ENCODE measurements at places on chromosomes 6 and 20. TPM values are rescaled to one million over a fixed set of nuclear protein-coding genes. Genes with fewer than 3 reads are reported as not detected.

The PDE10A gene
- total RNA-seq = 9.8 TPM

DNA sequence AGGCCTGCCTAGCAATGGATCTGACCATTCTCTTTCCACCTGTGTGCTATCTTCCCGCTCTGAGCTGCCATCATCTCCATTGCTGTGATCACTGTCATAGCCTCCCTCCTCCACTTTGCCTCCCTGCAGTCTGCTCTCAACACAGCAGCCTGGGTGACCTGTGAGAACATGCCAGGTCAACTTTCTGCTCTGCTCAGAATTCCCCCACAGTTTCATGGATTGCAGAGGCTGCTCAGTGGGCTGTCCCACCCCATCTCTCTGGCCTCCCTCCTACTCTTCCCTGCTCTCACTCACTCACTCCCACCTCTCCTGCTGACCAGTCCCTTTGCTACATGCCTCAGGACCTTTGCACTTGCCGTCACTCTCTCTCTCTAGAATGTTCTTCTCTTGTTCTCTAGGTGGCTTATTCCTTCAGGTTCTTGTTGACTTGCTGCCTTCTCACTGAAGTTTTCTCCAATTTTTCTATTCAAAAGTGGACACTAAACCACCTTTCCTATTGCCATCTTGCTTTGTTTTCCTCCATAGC is 159.9 kb downstream of the CD83 start:
- peak; percentile 34 for DNase-seq

GRCh38 chr6:87146363-87146762 is 9.0 kb upstream of the ZNF292 start:
- no peak for DNase-seq

The PKHD1 gene
- not detected for total RNA-seq

GRCh38 chr6:106197441-106197840 is 111.3 kb downstream of the PRDM1 start:
- DNase-seq = no peak

The FGD2 gene
- total RNA-seq = not detected

GRCh38 chr6:73339340-73339739 is 14.7 kb downstream of the DPPA5 start:
- DNase-seq = no peak

DNA sequence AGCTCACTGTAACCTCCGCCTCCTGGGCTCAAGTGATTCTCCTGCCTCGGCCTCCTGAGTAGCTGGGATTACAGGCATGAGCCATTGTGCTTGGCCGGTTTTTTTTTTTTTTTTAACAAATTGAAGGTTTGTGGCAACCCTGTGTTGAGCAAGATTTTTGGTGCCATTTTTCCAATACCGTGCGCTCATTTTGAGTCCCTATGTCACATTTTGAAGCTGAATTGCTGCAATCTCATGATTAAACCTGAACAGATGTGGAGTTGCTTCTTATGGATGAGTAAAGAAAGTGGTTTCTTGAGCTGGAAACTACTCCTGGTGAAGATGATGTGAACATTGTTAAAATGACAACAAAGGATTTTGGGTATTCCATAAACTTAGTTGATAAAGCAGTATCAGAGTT is 16.6 kb downstream of the SASH1 start:
- peak; percentile 27 for DNase-seq

The TRIM10 gene
- total RNA-seq = not detected

The BPIFA1 gene
- not detected for total RNA-seq

- DNase-seq = no peak
These were observed 40.8 kb downstream of the NT5E start for GRCh38 chr6:85490516-85491248.

DNA sequence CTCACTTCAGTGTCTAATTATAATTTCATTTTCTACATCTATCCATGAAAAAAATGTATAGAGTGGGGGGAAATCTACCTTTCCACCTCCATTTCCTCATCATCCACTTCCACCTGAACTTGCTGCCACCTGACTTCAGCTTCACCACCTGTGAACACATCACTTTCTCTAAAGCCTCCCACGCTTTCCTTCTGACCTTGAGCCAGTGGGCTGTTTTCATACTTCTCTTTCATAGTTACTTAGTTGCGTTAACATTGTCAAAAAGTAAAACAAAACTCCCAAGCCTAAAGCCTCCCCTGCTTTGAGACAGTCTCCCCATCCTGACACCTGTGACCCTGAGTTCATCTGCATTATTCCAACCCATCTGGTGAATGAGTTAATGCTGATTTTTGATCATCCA is 47.3 kb downstream of the KLHL31 start:
- no peak for DNase-seq

GRCh38 chr6:51490101-51490500 is 597.3 kb downstream of the PKHD1 start:
- DNase-seq = no peak

DNA sequence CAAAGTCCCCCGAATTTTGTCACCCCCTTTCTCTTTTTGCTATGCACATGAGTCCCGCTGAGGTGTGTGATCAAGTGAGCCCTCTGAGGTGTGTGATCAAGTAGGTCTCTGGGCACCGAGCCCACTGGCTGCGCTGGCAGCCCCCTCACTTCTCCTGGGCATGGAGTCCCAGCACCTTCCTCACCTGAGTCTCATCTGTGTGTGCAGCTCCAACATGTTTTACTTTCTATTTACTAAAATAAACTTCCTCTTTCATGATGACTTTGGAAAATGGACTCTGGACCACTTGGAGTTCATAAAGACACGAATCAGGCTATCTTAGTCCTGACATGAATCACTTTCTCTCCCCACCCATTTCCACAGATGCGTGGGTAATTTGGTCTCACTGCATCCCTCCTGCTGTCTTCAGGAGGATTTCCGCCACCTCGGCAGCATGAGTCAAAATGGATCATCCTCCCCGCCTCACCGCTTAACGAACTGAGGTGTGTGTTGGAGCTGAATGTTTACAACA is 39.8 kb downstream of the PRDM1 start:
- peak; percentile 67 for DNase-seq

GRCh38 chr6:24522228-24523176 is 27.7 kb downstream of the ALDH5A1 start:
- peak; percentile 34 for DNase-seq

The AAR2 gene
- 36.1 TPM for total RNA-seq

GRCh38 chr6:5553767-5554166 is 292.5 kb downstream of the FARS2 start:
- DNase-seq = no peak
